Stomach (tissue), 19 donors: ENCODE measurements at places on chromosomes 5 and 9. TPM values are rescaled to one million over a fixed set of nuclear protein-coding genes. Genes with fewer than 3 reads are reported as not detected.

Gene BAAT
- not detected for polyA plus RNA-seq

Gene PCDHAC2
- 0.19 TPM for polyA plus RNA-seq

Gene MTRR
- polyA plus RNA-seq = 21.8 TPM

Gene APC
- 2.4 TPM for polyA plus RNA-seq

Gene TAS2R1
- not detected for polyA plus RNA-seq

- no peak for DNase-seq
These were observed 31.3 kb downstream of the IRX4 start for GRCh38 chr5:1851290-1851934.

- no peak for DNase-seq
These were observed 167.3 kb downstream of the CARTPT start for GRCh38 chr5:71886406-71886805.

DNA sequence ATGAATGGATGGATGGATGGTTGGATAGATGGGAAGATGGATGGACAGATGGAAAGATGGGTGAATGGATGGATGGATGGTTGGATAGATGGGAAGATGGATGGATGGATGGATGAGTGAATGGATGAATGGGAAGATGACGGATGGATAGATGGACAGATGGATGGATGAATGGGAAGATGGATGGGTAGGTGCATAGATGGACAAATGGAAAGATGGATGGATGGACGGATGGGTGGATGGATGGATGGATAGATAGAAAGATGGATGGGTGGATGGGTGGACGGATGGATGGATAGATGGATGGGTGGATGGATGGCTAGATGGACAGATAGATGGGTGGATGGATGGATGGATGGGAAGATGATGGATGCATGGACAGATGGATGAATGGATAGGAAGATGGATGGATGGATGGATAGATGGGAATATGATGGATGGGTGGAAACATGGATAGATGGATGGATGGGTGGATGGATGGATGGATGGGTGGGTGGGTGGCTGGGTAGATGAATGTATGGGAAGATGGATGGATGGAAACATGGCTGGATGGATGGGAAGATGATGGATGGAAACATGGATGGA lies 16.5 kb upstream of the EXOC3 start:
- DNase-seq = no peak

DNA sequence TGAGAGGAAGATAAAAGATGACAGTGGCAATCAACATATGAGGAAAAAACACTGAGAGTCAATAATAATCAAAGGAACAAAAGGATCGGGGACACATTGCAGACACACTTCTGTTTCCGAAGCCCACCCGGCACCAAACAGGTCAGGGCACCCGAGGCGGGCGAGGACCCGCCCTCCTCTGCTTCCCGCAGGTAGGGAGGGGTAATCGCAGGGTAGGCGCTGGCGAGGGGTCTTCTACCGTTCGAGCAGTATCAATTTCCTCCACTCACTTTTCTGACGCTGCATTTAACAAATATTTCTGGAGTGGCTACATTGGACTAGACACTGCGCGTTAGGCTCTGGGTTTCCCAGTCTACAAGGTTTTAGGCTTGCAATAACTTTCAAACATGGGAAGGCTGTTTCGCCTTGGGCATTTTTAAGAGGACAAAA lies 1.3 kb downstream of the TXN start:
- no peak for DNase-seq

- no peak for DNase-seq
These were observed 8.5 kb downstream of the CDX1 start for GRCh38 chr5:150175076-150175475.

DNA sequence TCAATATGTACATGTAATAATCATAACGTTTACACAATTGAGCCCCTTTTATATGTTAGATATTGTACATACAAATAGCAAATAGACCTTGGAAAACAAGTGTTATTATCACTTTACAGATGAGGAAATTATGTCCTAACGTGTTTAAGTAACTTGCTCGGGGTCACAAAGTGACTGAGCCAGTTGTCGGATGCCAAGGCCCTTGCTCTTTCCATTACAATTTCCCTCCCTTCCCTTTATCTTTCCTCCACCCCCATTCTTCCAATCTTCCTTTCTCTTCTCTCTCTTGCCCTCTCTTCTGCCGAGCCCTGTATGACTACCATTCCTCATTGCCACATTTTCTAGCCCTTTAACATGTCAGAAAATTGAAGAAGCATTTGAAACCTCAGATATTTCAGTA lies 34.4 kb upstream of the RAD23B start:
- DNase-seq = no peak

DNA sequence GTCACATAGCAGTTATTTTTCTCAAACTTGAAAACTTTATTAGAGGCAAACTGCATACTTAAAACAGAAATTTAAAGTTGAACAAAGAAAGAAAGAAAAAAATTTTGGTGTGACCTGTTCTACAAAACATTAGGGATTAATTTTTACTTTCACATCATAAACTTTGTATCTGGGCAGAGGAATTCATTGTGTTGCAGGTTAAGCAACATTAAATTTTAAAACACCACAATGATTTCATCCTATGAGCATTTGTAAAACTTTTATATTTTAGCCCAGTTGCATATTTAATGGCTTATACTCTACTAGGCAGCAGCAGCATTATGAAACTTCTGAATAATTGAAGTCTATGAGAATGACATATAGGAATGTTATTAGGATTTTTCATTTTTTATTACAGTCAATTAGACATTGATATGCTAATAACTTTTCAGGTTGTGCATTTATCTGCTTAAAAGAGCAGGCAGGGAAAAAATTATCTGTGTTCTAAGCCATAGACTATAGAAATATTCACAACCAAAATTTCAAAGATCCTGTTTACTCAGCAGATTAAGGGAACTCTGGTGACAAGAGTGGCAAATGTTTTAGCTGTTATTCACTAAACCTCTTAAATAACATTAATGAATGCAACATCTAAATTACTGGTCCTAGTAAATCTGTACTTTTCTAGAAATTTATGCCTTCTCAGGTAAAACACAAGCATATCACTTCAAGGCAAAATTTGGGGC lies 1088.5 kb upstream of the CDH6 start:
- no peak for DNase-seq

DNA sequence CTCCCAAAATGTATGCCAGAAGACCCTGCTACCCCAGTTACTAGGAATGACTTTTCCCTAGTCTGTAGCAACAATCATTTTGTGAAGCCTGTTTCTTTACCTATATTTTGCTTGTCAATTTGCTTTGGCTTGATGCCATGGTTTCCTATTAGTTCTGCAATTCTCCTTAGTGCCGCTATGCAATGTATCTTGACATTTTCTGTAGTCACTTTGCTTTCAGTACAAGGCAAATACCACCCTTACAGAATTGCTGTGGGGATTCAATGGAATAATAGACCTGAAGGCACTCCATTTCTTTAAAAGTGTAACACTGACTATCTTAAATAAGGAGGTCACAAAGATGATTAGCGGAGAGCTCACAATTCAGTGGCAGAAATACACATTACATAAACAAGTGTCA lies 291.1 kb downstream of the NR2F1-AS1 start:
- DNase-seq = peak; percentile 35

DNA sequence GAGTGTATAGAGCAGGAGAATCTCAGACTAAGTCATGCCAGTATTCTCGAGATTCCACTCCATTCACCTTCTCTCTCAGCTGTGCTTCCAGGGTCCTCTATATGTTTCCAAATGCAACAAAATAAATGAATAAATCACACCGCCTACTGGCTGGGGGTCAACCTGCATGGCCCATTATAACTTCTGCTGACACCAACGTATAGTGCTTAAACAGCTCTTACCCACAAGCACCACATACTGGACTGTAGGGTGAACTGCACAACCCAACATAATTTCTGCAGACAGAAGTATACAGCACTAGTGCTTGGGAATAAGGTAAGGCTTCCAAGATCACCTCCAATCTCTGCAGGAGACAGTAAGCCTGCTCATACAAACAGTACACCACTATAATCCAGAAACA lies 33.1 kb upstream of the HTR4 start:
- DNase-seq = no peak

GRCh38 chr5:156019571-156020180 lies 307.3 kb upstream of the SGCD start:
- DNase-seq = no peak

GRCh38 chr9:121563881-121564460 lies 64.3 kb upstream of the GGTA1 start:
- no peak for DNase-seq

DNA sequence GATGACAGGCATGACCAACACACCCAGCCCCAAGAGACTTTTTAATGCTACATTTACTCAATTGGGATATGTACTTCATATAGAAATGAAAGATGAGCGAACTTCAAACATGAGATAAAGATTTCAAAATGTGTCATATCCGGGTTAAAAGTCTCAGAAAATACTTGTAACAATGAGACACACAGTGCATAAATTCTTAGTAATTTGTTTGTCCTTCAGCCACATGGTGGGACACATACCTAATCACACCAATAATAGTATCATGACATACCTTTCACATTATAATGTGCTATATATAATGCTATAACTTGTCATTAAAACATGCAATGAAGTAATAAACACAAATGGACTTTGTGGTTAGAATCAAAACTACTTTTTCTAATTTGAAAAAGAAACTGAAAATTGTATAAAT lies 204.7 kb upstream of the RFX3 start:
- DNase-seq = no peak

DNA sequence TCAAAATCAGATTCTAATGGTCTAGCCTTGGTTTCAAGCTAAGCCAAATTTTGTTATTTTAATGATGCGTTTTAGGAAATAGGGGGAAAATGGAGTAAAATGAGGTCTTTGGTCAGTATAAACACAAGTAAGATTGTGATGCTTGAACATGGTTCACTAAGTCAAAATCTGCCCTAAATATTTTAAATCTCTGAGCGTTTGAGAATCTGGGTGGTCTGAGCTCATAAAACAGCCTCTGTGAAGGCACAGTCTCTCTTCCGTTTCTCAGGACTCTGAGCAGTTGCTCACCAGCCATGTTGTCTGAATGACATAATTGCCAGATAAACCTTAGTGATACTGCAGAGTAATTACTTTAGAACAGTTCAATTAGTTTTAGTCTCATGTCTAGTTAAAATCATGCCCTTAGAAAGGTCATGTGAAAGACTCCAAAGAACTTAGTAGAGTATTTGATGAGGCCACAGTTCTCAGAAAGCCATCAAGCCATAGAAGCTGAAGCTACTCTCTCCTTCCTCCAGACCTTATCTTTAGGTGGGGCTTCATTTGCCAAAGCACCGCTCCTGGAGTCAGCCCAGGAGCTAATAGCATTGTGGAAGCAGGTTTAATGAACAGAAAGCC lies 257.1 kb upstream of the MAP3K1 start:
- peak; percentile 21 for DNase-seq

GRCh38 chr9:127557466-127557869 lies 54.6 kb upstream of the STXBP1 start:
- no peak for DNase-seq

- no peak for DNase-seq
These were observed 140.4 kb downstream of the GABBR2 start for GRCh38 chr9:98568234-98568908.

- DNase-seq = no peak
These were observed 581.2 kb downstream of the CDH18 start for GRCh38 chr5:19406576-19407365.

- DNase-seq = no peak
These were observed 23.2 kb upstream of the PSAT1 start for GRCh38 chr9:78273761-78274160.

DNA sequence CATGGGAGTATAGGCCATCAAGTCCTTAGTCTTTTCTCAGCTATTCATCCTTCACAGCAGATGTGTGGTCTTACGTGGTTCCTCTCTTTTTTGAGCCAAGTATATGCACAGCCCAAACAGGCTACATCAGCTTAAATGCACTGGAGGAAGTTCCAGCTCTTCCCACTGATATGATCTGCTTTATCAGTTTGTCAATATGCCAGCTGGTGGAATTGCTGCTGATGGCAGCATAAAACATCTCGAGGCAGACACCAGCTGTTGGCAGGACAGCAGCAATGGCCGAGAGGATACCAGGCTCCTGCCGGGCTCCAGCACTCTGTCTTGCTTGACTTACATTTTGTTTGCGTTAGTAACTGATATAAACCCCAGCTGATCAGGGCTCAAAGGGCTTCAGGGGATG lies 143.4 kb downstream of the TENT4A start:
- no peak for DNase-seq
